ENCODE measurements at places on chromosomes 3 and 15.

DNA sequence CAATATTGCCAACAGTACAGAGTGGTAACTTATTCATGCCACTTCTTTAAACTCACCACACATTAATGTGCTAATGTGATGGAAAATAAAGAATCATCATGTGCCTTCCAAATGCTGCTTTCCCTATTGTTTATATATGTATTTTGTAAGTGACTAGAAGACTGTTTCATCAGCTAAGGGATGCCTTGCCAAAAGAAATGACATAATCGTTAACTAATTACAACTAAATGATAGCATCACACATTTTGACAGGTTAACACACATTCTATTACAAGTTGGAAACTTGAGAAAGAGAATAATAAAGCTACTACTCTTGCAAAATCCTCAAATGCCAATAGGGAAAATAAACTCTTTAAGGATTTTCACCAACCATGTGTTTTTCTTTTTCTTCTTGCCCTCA, 329.9 kb upstream of the AGTR1 start:
- DNase-seq = no peak

- DNase-seq = no peak
These were observed 5.9 kb upstream of the NGRN start for GRCh38 chr15:90259524-90259923.

GRCh38 chr3:106183762-106184391, 315.1 kb upstream of the CBLB start:
- no peak for DNase-seq

- DNase-seq = no peak
These were observed 14.2 kb downstream of the ZNF80 start for GRCh38 chr3:114223143-114223542.

DNA sequence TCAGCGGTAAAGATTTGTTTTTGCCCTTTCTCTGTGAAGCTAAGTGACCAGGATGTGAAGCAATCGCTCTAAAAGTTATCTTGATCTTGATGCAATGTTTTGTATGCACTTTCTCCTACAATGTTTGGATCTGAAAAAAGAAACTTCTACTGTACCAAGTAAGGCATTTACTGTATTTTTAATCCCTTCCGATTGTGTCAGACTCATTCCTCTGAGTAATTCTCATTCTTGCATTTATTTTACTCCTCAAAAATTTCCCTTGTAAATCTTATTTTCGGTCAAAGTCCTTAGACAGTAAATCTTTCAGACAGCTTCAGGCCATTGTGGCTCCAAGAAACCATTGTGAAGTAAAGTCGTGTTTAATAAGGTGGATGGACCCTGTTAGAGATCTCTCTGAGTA, 141.9 kb downstream of the TP63 start:
- DNase-seq = no peak

- DNase-seq = no peak
These were observed 171.7 kb downstream of the NSMCE3 start for GRCh38 chr15:29097971-29098370.

DNA sequence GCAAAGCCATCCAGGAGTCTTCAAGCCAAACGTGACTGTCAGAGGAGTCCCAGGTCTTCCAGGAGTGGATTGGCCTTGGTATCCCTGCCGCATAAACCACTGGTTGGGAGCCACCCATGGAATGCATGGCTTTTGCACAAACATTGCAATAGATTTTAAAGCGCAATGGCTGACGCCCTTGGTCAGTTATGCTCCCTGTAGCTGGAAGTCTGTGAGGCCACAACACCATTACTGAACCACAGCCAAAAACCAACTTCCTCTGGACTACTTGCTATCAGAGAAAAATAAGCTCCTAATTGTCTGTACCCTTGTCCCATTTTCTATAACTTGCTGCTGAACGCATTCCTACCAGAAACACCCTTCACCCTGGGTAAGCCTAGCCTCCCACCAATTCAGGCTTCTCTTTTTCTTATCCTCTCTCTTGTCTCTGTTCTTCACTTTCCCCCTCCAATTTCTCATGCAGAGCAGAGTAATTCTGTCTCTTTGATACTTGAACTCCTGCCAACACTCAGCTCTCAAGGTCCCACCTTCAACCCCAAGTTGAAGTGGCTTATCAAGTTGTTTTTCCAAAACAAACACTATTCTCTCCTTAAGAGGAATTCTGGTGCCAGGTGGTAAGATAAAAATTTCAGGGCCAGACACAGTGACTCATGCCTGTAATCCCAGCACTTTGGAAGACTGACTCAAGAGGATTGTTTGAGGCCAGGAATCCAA, 176.4 kb upstream of the UBE2E1 start:
- DNase-seq = no peak

GRCh38 chr3:40877631-40878463, 321.5 kb upstream of the CTNNB1 start:
- no peak for DNase-seq

- no peak for DNase-seq
These were observed 165.3 kb downstream of the PLCL2 start for GRCh38 chr3:17050071-17050470.

- DNase-seq = no peak
These were observed 20.7 kb downstream of the TBC1D2B start for GRCh38 chr15:78056714-78057269.

GRCh38 chr3:196431181-196432136, 768 bp downstream of the UBXN7 start:
- DNase-seq = peak; percentile 50

- DNase-seq = peak; percentile 25
These were observed 4.8 kb downstream of the GCNT3 start for GRCh38 chr15:59616379-59616778.

GRCh38 chr3:109225516-109225915, 89.0 kb downstream of the C3orf85 start:
- DNase-seq = no peak

GRCh38 chr3:47250309-47251060, 32.1 kb downstream of the KIF9 start:
- peak; percentile 50 for DNase-seq

DNA sequence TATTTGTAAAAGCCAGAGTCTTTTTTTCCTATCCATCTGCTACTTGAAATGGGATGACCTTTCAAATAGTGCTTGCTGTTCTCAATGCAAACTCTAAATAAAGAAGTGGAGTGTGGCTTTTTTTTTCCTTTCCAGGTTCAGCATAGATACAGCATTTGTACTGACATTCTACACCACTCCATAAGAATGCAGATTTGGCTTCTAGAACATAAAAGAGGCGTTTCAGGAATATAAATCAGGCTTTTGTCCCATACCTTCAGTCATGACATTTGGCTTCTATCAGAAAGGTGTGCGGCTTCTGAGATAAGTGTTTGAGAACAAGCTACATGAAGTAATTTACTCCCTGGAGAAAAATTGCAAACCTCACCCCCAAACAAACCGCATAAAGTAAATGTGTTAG, 553.1 kb downstream of the FHIT start:
- peak; percentile 64 for DNase-seq

DNA sequence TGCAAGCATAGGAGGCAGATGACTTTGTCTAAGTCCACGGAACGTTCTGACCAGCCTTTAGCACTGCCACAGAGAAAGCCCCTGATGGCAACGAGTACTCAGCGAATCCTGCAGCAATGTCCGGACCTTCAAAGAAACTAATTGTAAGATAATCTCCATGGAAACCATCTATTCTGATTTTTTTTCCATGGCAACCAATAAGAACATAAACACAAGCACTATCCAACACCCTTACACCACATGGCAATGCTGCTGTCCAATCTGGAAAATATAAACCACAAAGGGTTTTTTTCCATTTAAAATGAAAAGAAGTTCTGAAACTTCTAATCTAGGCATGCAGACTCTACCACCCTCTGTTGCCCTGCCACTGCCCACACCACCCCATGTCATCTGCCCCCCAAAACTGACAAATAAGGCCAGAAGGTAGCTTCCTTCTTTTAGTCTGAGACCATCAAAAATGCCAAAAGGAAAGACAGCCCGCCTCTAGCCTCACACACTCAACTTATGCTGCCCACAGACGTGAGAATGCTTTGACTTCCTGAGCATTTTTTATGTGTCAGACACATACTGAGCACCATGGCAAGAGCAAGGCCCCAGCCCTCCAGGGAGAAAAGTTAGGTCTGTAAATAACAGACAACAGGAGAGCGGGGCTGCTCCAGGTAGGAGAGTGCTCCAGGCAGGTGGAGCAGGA, 44.5 kb downstream of the POC1A start:
- no peak for DNase-seq

GRCh38 chr15:79617071-79617470, 184.9 kb downstream of the MINAR1 start:
- DNase-seq = no peak

GRCh38 chr15:66939016-66939415, 126.4 kb upstream of the SMAD3 start:
- DNase-seq = no peak

DNA sequence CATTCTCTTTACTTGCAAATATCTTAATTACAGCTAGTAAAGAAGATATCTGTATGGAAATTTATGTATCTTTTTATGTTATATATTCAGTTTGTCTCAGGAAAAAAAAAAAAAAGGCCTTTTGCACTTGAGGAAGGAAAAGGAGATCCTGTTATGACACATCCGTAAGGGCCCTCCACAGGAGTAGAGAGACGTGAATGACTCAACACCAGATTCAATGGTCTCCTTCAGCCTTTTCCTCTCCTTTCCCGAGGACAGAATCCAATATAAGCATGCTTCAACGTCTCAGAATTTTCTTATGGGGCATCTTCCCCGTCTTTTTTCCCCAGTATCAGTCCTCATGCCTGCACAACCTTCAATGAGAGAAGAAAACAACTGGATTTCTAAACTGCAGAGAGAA, 340.3 kb downstream of the NTRK3 start:
- DNase-seq = no peak

DNA sequence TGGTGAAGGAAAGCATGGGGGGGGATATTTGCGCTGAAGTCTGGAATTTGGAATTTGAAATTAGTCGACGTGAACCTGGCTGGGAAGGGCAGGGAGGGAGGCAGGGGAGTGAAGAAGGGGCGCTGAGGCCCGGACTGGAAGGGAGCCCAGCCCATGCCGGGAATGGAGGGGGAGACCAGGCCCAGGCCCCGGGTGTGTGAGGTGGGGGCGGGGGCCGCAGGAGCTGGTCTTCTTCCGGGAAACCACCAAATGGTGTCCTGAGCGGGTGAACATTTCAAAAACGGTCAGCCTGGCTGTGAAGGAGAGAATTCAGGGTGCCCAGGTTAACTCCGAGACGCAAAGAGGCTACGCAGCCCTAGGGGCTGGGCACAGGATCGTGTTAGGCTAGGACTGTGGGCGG, 497 bp upstream of the PRR20G start:
- DNase-seq = no peak

DNA sequence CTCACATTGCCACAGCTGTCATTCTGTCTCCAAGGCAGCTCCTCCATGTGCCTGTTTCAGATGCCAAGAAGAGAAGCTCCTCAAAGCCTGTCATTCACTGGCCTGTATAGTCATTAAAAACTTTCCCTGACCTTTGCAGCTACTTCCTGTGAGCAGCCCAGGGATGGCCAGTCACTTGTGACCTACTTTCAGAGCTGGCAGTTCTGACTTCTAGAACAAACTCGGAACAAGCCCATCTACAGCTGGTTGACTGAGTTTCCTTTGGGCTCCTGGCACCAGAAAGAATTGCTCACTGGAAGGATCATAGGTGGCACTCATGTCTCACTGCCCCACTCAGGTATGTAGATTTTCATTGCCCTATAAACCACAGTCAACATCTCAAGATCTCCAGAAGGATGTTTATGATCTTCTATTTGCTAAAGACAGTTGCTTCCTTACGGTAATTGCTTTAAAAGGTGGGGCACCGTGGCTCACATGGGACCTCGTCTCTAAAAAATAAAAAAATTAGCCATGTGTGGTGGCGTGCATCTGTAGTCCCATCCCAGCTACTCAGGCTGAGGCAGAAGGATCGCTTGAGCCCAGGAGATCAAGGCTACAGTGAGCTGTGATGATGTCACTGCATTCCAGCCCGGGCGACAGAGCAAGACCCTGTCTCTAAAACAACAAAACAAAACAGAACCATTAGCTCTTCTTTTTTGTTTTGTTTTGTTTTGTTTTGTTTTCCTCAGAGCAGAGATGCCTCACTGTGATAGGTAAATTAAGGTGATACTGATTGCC, 11.2 kb upstream of the ATP13A3 start:
- no peak for DNase-seq

GRCh38 chr3:50572801-50573371, 3.6 kb downstream of the HEMK1 start:
- no peak for DNase-seq

DNA sequence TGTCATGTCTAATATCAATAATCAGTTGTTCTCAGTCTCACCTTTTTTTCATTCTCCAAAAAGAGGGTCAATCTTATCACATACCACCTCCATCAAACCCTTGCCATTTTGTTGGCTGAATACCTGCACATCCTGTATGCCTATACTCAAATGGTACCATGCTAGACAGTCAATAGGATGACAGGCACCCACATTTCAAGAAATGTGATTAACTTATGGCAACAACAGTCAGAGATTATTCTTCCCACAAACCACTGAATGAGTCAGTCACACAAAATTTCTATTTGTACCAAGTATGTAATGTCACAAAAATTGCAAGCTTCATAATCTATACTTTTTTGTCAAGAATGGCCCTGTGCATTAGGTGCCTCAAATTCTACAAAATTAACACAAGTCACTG, 5.1 kb upstream of the SLC27A2 start:
- no peak for DNase-seq

- peak; percentile 29 for DNase-seq
These were observed 927 bp downstream of the CHDH start for GRCh38 chr3:53845103-53845880.

- no peak for DNase-seq
These were observed 18.7 kb downstream of the RASGRF1 start for GRCh38 chr15:79071901-79072300.

DNA sequence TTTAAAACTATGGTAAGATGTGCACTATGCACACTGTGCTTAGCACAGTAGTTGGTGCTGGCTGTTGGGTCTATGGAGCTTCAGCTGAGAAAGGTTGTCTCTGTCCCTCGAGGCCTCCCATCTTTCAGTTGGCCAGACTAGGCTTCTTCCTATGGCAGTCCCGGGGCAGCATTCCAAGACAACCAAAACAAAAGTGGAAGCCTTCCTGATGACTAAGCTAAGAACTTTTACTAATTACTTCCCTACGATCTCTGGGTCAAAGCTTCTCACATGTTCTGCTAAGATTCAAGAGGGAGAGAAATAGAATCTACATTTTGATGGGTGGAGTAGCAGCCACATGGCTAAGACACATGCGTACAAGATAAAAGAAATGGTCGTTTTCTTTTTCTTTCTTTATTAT, 342.8 kb downstream of the TUSC7 start:
- no peak for DNase-seq

GRCh38 chr15:91235376-91235775, 135.3 kb downstream of the SV2B start:
- DNase-seq = no peak

All from NCI-H146 (cell line).